ENCODE measurements at places on chromosomes 6 and 20. TPM values are rescaled to one million over a fixed set of nuclear protein-coding genes. Genes with fewer than 3 reads are reported as not detected.

HUS1B gene
- 1.2 TPM for total RNA-seq

- H3K36me3 ChIP-seq = no peaks in the 10 kb centered on the region
- no peaks in the 10 kb centered on the region for H3K27me3 ChIP-seq
- H3K4me3 ChIP-seq = no peak overlapping the region
- no peak overlapping the region for H3K27ac ChIP-seq
These were observed 462.9 kb downstream of the ADGRB3 start for GRCh38 chr6:69097948-69098347.

- peaks cover 5% of the 10 kb centered on the region for H3K4me1 ChIP-seq
- DNase-seq = peak; percentile 77
- no peak overlapping the region for H3K4me3 ChIP-seq
These were observed 430.1 kb upstream of the JAG1 start for GRCh38 chr20:11103866-11104265.

DNA sequence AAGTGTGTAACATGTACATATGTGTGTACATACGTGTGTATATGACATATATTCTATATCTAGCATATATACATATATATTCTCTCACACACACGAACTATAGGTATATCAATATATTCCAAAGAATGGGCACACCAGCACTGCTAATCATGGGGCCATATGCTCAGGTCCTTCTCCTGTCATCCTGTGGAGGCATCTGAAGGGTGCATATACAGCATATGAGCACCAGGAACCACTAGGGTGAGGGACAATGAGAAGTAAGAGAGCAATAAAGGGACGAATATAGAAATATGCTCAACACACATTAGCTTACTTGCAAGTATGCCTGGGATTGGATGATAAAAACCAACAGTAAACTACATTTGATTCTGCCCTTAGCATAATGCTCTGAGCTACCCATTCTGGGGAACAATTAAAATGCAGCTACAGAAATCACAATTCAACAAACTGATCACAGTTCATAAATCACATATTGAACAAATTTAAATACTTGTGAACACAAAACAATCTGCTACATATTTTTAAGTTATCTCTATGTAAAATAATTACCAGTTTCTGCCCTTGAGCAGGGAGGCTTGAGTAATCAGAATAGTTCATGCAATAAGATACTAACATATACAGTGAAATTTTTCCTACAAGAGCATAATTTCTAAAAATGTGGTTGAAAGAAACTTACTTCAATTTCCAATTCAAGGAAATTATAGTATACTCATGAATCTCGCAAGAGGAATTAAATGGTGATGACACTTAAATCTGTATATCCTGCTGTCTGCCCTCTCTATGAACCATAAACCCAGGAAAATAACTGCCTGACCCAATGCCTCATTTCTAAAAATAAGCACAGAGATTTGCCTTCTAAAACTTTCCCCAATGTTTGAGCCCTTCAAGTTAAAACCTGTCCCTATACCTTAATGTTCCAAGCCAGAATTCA lies 272.2 kb upstream of the THEMIS start:
- no peak overlapping the region for H3K4me3 ChIP-seq
- DNase-seq = no peak
- no peaks in the 10 kb centered on the region for H3K27me3 ChIP-seq
- H3K4me1 ChIP-seq = peaks cover 18% of the 10 kb centered on the region
- peaks cover 4% of the 10 kb centered on the region for H3K36me3 ChIP-seq
